Right kidney (tissue), 9 donors: ENCODE measurements at places on chromosomes 4 and X.
A peak's percentile ranks its signal among the peaks of the same experiment; 100 is the strongest.

DNA sequence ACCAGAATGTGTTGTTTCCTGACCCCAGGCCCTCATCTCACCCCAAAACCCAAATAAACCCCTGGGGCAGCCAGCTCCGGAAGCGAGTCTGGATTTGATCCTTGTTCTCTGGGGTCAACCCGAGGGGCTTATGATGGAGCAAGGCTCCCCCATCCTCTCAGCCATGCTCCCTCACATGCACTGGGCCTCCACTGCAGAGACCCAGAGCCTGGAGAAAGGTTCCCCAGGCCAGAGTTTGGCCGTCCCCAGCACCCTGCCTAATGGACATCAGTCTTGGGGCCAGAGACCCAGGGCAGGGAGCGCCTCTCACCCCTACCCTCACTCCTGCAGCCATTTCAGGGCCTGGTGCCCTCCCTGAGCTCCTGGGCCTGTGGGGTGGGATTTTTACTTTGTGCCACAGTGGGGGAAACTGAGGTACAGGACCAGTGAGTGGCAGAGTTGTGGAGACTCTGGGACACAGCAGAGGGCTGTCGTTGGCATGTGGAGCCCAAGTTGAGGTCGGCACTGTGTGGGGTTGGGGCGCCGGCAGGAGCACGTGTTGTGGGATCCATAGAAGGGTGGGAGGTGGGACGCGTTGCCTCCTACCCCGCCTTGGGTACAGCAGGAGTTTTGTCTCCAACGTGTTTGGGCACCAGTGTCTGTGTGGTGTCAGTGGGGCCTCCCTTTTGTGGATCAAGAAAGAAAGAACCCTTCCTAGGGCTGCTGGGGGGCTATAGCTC is 3.6 kb downstream of the FGFR3 start:
- DNase-seq = no peak

- no peak for DNase-seq
Measured at GRCh38 chrX:129696463-129697155, 41.9 kb upstream of the APLN start.

DNA sequence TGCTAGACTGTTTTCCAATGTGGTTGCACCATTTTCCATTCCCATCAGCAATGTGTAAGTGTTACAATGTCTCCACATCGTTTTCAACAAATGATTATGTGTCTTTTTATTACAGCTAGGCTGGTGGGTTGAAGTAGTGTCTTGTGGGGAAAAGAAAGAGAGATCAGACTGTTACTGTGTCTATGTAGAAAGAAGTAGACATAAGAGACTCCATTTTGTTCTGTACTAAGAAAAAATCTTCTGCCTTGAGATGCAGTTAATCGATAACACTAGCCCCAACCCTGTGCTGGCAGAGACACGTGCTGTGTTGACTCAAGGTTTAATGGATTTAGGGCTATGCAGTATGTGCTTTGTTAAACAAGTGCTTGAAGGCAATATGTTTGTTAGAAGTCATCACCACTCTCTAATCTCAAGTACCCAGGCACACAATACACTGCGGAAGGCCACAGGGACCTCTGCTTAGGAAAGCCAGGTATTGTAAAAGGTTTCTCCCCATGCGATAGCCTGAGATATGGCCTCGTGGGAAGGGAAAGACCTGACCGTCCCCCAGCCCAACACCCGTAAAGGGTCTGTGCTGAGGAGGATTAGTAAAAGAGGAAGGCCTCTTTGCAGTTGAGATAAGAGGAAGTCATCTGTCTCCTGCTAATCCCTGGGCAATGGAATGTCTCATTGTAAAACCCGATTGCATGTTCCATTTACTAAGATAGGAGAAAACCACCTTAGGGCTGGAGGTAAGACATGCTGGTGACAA is 23.0 kb upstream of the UGT2B15 start:
- DNase-seq = no peak

DNA sequence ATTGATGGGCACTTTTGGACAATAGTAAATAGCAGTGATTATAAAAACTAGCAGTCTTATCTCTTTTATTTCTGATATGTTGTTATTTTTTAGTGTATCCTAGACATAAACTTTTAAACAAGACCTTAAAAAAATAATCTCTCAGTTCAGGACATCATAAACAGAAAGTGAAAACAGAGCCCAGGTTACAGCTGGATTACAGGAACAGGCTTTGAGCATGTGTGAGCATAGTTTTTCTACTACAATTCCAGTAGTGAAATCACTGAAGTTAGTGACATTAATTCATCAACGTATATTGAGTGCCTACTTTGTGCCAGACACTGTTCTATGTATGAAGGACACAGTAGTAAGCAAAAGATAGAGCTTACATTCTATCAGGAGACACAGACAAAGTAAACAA is 16.9 kb downstream of the TRIM75 start:
- no peak for DNase-seq

- DNase-seq = no peak
Measured at GRCh38 chr4:188444500-188444899, 305.3 kb downstream of the TRIML1 start.

- no peak for DNase-seq
Measured at GRCh38 chr4:105305019-105305836, 158.6 kb downstream of the TET2 start.

DNA sequence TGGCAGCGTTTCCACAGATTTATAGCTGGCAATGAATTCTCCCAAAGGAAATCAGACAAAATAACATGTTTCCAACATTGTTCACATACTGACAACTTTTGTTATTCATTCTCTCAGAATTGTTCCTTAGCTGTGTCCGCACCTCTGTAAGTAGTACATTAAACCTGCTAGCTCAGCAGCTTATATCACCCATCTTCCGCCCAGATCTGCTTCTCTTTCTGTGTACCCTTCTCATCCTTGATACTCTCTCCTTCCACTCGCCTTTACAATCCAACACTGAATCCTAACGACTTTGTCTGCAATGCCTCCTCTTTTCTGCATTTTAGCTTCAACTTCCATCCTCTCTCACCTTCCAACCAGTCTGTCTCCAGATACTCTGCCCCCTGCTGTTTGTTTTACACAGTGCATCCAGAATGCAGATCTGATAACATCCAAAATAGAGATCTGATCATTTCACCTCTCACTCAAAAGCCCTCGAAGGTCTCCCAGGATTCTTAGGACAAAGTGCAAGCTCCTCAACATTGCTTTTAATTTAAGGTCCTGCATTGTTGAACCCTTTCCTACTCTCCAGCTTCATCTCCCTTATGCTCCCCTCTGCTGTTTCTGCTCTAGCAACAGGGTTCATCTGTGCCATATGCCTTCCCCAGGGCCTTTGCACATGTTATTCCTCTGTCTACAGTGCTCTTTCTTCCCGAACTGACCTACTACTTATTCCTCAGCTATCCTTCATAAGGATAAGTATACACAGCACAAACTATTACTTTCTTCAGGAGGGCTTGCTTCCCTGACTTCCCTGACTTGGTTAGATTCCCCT is 67.3 kb upstream of the VBP1 start:
- peak; percentile 1 for DNase-seq

GRCh38 chr4:38867478-38868058 is at the start of gene FAM114A1:
TSS of gene FAM114A1 (plus strand) at chr4:38867806. CDS start at chr4:38878079, 10,273 bp downstream.
- peak; percentile 79 for DNase-seq

DNA sequence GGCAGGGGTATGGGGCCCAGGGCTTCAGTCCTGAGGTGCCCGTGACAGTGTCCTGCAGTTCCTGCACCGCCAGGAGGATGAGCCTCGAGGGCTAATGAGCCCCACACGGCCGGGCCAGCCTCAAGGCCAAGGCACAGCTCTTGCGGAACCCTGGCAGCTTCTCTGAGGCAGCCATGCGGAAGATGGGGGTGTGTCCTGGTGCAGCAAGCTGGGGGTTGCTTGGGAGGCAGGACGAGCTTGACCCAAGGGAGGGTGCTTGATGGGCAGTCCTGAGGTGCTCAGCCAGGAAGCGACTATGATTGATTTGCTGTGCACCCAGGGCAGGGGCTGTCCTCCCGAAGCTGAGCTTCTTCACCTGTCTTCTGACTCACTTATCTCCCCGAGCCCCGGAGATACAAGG is 9.1 kb upstream of the FGFR3 start:
- peak; percentile 42 for DNase-seq

GRCh38 chr4:2862528-2862927 is 18.9 kb downstream of the ADD1 start:
- DNase-seq = no peak

- DNase-seq = no peak
Measured at GRCh38 chr4:48127231-48127630, 6.8 kb downstream of the TXK start.

- DNase-seq = peak; percentile 56
Measured at GRCh38 chrX:25020905-25021449, 5.2 kb upstream of the ARX start.

- no peak for DNase-seq
Measured at GRCh38 chrX:79330022-79330421, 37.1 kb downstream of the ITM2A start.

GRCh38 chr4:74319470-74319869 is 11.2 kb downstream of the EPGN start:
- DNase-seq = no peak

GRCh38 chr4:8028884-8029568 is 89.4 kb upstream of the AFAP1 start:
- DNase-seq = no peak

GRCh38 chrX:68794461-68794860 is 34.4 kb upstream of the EFNB1 start:
- no peak for DNase-seq
